ENCODE measurements at places on chromosomes 3 and 15. TPM values are rescaled to one million over a fixed set of nuclear protein-coding genes. Genes with fewer than 3 reads are reported as not detected.
A peak's percentile ranks its signal among the peaks of the same experiment; 100 is the strongest.

The PRSS50 gene
- 2.2 TPM for polyA plus RNA-seq

The SAMD7 gene
- not detected for polyA plus RNA-seq

The THPO gene
- polyA plus RNA-seq = 0.40 TPM

GRCh38 chr15:98063315-98063714 is 102.8 kb downstream of the ARRDC4 start:
- H3K27me3 ChIP-seq = no peaks in the 10 kb centered on the region
- H3K4me1 ChIP-seq = no peaks in the 10 kb centered on the region
- peak overlapping the region; percentile 17 for H3K27ac ChIP-seq
- DNase-seq = no peak
- no peaks in the 10 kb centered on the region for H3K36me3 ChIP-seq
- H3K4me3 ChIP-seq = no peak overlapping the region

DNA sequence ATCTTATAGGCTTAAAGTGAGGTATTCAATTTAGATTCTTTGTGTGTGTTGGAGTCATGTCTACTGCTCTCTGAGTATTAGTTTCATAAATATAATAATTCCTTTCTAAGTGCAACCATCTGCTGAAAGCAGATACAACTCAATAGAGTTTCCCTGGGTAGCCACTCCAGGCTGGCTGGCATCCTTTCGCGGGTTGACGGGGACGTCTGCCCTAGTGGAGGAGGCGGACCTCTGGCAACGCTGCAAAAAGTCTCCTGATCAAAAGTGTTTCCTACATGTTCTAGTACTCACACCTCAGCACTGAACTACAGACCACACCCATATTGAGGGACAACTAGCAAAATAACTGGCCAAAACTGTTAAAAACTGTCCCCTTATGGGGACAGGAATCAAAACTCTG is 2.5 kb downstream of the MOBP start:
- H3K4me1 ChIP-seq = no peaks in the 10 kb centered on the region
- no peak overlapping the region for H3K4me3 ChIP-seq
- DNase-seq = no peak
- H3K27ac ChIP-seq = no peak overlapping the region

DNA sequence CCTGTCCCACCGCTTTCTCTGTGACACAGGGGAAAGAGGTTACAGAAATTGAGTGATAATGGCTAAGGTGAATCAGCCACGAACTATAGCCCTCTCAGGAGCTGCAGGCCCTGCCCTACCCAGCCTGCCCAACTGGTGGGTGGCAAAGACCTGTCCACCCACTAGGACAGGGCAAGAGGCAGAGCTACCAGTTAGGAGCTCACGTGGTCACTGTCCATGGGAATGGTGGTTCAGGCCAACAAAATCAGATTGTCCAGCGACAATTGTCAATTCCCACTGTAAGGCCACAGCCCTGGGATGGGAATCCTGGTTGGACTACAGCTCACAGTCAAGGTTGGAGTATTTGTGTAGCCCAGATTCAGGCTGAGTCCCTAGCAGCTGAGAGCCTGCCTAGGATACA is 75.0 kb downstream of the PPCDC start:
- no peaks in the 10 kb centered on the region for H3K4me1 ChIP-seq
- no peaks in the 10 kb centered on the region for H3K27me3 ChIP-seq
- DNase-seq = no peak
- H3K36me3 ChIP-seq = no peaks in the 10 kb centered on the region
- H3K4me3 ChIP-seq = no peak overlapping the region

- H3K4me1 ChIP-seq = peaks cover 3% of the 10 kb centered on the region
- no peak for DNase-seq
- H3K36me3 ChIP-seq = no peaks in the 10 kb centered on the region
- H3K4me3 ChIP-seq = no peak overlapping the region
- no peak overlapping the region for H3K27ac ChIP-seq
These were observed 35.0 kb downstream of the CTSH start for GRCh38 chr15:78909791-78910228.

DNA sequence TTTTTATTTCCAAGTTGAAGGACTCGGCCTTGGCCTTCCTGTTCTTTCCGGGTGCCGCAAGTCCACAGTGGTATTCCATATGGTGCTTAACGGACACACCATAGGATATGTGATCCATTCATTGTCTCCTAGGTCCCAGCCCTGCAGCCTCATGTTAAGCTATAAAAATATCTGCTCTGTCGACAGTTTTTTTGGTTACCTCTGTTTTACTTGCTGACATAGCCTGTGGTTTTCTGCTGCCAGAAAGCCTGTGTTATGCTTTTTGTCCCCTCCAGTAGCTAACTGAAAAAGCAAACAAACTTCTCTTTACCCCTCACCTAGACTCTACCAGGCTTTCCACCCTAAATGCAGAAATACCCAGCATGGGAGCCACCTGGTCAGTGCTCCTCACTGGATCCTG is 5.3 kb downstream of the INAFM2 start:
- DNase-seq = no peak
- no peak overlapping the region for H3K27ac ChIP-seq
- no peak overlapping the region for H3K4me3 ChIP-seq
- H3K4me1 ChIP-seq = peaks cover 9% of the 10 kb centered on the region
